ENCODE measurements at places on chromosomes 1 and 21.
A peak's percentile ranks its signal among the peaks of the same experiment; 100 is the strongest.

DNA sequence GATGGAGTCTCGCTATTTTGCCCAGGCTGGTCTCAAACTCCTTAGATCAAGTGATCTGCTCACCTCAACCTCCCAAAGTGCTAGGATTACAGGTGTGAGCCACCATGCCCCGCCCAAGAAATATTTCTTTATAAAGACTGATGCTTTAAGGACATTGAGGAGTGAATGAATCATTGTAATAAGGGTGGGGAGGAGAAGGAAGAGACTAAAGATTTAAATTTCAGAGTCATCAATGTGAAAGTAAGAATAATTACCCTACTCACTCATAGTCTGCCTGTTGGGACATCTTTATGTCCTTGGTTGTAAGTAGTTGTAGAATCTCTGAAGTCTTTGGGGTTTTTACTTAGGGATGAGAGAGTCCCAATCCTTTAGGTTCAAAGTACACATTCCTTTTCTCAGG lies 7.3 kb downstream of the KDM1A start:
- DNase-seq = no peak

- no peak for DNase-seq
Measured at GRCh38 chr1:232423591-232423990, 206.3 kb downstream of the SIPA1L2 start.

DNA sequence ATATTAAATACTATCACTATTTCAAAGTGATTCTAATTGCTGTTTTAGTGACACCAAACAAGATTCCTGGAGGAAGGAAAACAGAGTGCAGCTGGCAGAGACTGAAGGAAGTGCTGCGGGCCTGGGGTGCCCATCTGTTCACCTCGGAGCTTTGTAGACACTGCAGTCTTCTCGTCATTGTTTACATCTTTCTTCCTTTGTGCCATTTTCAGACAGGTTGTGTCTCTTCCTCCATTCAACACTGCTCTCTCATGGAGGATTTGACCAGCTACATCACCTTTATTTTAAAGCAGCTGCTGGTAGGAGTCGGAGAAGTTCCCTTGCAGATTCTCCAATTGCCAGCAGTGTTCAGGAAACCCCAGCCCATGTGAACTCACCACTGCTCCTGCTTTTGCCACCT lies 37.3 kb downstream of the ABCA4 start:
- no peak for DNase-seq

GRCh38 chr1:8004803-8005573 lies 21.1 kb downstream of the ERRFI1 start:
- no peak for DNase-seq

- DNase-seq = no peak
Measured at GRCh38 chr1:204335085-204335484, 24.6 kb downstream of the PLEKHA6 start.

DNA sequence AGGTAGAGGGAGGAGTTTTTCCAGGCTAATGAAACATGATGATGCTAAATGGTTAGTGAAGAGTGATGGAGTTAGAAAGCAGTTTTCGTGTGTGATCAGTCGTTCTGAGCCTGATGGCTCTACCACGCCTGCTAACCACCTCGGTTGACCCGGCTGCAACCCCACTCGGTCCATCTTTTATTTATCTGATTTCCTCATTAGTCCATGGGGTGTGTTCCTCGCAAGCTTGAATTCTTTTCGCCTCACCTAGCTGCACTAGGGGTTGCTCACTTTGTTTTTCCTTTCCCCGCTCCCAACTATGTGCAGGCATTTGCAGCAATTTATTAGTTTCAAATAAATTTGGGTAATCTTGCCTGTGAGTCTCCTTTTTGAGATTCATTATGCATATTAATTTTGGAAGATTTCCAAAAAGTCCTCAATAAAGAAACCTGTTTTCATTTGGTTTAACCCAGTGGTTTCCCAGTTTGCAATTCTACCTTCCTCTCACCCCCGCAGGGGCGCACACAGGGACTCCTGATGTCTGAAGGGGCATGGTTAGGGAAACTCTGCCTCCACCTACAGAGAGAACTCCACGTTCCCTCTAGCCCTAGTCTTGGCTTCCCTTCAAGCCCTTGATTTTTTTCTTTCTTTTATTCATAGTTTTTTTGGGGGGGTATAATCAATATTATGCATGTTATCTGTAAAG lies 12.6 kb downstream of the B3GALT5 start:
- no peak for DNase-seq

GRCh38 chr1:170518965-170519364 lies 13.0 kb upstream of the GORAB start:
- no peak for DNase-seq

- no peak for DNase-seq
Measured at GRCh38 chr1:243249214-243249613, 5.9 kb downstream of the CEP170 start.

DNA sequence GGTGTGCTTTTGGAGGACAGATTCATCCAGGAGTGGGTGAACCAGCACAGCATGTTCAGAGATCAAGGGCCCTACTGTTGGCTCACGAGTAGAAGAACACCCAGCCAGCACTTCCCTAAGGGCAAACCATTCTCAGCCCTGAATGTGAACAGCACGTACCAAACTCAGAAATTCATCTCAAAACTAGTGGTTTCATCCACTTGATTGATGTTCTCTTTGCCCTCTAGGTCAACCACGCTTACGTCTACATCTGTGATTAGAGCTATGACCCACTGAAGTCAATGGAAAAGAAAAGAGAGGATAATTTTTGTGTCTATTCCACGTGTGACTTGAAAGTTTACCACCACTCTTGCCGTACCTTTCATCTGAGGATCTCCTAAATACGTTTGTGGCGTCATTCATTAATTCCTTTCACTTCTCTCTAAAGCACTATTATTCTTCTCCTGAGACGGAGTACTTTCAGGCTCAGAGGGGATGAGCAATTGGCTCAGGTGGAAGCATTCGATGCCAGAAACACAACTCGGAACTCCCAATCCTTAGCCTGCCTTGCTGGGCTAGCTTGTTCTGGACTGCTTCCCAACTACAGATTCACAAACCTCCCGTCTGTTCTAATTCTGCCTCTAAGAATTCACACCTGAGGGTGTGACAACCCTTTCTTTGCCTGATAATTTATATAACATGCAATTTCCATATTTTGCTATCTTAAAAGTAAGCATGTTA lies 57.3 kb upstream of the HIVEP3 start:
- no peak for DNase-seq

- no peak for DNase-seq
Measured at GRCh38 chr21:42980312-42981213, 6.2 kb downstream of the PKNOX1 start.

GRCh38 chr1:241482761-241483250 lies 36.7 kb downstream of the FH start:
- no peak for DNase-seq

DNA sequence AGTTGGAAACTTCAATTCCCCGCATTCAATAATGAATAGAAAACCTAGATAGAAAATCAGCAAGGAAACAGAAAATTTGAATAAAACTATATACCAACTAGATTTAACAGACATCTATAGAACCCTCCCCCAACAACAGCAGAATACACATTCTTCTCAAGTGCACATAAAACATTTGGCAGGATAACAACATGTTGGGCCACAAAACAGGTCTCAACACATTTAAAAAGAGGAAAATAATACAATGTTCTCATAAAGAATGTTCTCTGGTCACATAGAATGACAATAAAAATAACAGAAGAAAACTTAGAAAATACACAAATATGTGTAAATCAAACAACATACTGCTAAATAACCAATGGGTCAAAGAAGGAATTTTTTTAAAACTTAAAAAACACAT lies 24.9 kb downstream of the ITGB3BP start:
- DNase-seq = no peak

GRCh38 chr21:33246506-33246905 lies 16.8 kb downstream of the IFNAR2 start:
- DNase-seq = no peak

DNA sequence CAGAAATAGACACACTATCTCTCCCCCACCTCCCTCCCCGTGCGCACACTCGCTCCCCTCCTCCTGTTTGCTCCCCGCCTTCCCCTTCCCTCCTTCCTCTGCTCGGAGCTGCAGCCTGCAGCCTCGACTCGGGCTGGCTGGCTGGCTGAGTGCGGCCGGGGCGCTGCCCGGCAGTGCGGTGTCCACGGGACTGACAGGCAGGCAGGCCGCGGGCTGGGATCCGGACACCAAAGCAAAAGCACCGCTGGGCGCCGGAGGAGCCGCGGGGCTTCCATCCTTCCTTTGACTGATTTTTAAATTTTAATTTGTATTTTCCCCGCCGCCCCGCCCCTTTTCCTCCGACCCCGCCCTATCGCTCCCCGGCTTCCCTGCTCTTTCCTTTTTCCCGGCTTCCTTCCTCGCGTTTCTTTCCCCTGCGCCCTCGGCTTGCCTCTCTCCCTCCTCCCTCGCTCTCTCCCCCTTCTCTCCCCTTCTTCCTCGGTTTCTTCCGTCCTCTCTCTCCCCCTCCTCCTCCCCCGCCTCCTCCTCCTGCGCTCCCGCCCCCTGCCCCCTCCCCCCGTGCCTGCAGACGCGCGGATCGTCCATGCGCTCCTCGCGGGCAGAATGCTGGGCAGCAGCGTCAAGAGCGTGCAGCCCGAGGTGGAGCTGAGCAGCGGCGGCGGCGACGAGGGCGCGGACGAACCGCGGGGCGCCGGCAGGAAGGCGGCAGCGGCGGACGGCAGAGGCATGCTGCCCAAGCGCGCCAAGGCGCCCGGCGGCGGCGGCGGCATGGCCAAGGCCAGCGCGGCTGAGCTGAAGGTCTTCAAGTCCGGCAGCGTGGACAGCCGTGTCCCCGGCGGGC lies 109.4 kb downstream of the NAV1 start:
- peak; percentile 10 for DNase-seq

DNA sequence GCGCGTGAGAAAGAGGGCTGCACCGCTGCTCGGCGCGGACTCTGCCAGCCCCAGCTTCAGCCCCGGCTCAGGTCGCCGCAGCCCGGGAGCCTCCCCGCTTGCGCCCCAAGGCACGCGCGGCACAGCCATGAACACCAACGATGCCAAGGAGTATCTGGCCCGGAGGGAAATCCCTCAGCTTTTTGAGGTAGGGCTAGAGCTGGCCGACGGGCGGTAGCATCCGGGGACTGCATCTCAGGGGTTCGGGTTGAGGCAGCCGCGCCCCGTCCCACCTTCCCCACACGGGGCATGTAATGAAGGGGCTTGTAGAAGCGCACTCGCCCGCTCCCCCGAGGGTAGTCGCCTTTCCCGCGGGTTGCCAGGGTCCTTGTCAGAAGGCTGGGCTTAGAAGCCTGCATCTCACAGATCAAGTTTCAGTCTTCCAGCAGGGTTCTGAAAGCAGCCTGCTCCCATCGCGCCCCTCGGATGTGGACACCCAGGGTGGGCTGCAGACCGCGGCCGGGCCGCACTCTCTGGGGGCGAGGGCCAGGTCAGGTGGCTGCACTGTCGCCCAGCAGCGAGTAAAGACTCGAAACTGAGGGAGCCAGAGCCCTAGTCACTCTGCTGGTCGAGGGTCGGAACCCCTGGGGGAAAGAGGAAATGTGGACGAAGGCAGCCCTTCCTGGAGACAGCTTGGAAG lies 507 bp downstream of the AK5 start:
- DNase-seq = peak; percentile 41

GRCh38 chr1:191034132-191034531 lies 556.5 kb upstream of the BRINP3 start:
- no peak for DNase-seq

- DNase-seq = no peak
Measured at GRCh38 chr1:234144901-234145300, 228.4 kb upstream of the COA6 start.

GRCh38 chr1:224696891-224697765 lies 81.0 kb downstream of the CNIH3 start:
- DNase-seq = no peak

GRCh38 chr1:236686815-236687160 lies 489 bp downstream of the ACTN2 start:
- DNase-seq = no peak

GRCh38 chr1:52506349-52506748 lies 46.5 kb downstream of the TUT4 start:
- DNase-seq = no peak

DNA sequence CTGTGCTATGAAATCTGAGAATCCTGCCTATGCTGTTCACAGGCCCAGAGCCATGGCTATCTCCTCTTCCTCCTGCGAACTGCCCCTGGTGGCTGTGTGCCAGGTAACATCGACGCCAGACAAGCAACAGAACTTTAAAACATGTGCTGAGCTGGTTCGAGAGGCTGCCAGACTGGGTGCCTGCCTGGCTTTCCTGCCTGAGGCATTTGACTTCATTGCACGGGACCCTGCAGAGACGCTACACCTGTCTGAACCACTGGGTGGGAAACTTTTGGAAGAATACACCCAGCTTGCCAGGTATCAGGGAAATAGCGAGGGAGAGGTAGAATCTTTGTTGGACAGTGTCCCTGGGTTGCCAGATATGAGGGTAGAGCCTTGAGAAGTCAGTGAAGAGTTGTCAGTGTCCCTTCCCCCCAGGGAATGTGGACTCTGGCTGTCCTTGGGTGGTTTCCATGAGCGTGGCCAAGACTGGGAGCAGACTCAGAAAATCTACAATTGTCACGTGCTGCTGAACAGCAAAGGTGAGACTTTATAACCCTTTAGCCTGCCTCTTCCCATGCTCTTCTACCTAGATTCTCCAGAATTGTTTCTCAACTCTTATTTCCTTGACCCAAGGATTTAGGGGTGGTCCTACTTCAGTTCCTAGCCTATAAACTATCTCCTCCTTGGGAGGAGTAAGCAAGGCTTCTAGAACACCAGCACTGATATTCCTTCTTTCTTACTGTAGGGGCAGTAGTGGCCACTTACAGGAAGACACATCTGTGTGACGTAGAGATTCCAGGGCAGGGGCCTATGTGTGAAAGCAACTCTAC lies 1.4 kb downstream of the NIT1 start:
- peak; percentile 72 for DNase-seq

- DNase-seq = peak; percentile 22
Measured at GRCh38 chr1:208243527-208243966, 637 bp downstream of the PLXNA2 start.

DNA sequence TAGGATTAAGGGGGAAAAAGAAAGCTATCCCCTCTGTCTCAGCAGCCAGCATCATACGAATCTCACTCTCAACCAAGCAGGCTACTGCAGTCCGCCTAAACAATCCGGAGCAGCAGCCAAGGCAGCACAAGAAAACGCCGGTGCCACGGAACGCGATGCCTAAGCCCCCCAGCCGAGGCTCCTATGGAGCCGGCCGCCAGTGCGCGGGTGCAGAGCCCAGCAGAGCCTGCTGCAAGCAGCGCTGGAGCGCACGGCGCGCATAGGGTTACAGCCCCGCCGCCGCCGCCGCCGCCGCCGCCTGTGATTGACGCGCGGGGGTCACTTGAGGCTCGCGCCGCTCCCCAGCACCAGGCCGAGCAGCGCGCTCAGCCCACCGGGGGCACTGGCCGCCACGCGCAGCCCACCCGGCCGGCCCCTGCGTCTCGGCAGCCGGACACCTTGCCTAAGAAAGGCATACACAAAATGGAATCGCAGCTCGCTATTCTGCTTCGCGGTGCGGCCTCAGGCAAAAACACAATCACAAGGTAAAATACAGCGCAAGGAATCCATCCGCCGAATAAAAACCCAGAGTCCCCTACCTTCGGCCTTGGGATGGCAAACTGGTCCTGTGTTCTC lies 780 bp downstream of the HIVEP3 start:
- peak; percentile 29 for DNase-seq

Data from CD4-positive, CD25-positive, alpha-beta regulatory T cell (primary cell).